Left ventricle myocardium inferior (tissue), 1 donor: ENCODE measurements at places on chromosomes 3 and 15. TPM values are rescaled to one million over a fixed set of nuclear protein-coding genes. Genes with fewer than 3 reads are reported as not detected.

DNA sequence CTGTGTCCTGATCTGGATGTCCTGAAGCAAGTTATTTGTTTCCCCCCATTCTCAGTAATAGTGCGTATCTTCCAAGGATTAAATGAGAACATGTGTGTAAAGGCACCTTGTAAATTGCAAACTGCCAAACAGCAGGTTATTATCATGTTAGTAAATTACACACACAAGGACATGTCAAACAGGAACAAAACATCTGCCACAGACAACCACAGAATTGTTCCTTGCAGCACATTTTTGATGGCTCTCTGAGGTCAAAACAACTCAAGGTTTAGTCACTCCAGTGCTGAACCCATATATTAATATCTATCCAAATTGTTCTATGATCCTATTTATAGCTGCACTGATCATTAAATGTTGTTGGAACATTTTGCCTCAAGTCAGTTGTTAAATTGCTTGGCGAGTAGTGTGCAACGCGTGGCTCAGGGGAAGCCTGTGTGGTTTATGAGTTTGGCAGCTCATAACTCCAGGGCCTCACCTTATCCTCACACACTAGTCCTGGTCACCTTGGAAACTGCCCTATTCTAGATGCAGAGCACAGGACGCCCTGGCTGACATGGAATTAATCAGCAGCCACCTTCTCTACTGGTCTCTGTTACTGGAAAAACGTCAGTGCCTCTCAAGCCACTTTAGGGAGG is 46.3 kb upstream of the CDV3 start:
- H3K4me1 ChIP-seq = no peaks in the 10 kb centered on the region
- H3K36me3 ChIP-seq = no peaks in the 10 kb centered on the region
- H3K4me3 ChIP-seq = no peak overlapping the region
- H3K27me3 ChIP-seq = no peaks in the 10 kb centered on the region
- no peak overlapping the region for H3K27ac ChIP-seq
- no peak for DNase-seq

DNA sequence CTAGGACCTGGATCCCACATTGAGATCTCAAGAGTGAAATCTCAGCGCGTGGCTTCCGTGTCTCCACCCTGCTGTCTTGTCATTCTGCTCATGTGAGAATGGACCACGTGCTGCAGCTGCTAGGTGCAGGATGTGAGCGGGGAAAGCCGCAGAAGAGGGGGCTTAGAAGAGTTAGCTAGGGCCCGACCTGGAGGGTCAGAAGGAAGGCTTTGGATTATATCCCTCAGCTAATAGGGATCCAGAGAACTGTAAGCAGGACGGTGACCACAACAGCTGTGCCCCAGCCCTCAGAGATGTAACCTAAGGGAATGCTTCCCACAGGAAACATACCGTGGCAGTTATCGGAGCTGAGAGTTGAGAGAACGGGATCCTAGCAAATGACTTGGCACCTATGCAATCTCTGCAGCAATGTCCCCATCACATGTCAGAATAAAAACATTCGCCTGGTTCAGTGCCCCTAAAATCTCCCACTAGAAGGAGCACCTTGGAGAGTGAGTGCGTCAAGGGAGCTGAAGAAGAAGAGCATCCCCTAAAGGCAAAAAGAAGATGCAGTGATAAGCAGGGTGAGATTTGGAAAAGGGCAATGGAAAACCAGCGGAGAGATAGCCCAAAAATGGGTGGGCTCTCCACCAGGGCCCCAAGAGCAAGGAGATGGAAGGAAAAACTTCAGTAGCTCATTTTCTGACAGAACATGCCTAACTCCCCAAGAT is 76.9 kb upstream of the ST8SIA2 start:
- no peaks in the 10 kb centered on the region for H3K36me3 ChIP-seq
- no peak for DNase-seq
- peaks cover 5% of the 10 kb centered on the region for H3K27me3 ChIP-seq
- no peak overlapping the region for H3K27ac ChIP-seq

DNA sequence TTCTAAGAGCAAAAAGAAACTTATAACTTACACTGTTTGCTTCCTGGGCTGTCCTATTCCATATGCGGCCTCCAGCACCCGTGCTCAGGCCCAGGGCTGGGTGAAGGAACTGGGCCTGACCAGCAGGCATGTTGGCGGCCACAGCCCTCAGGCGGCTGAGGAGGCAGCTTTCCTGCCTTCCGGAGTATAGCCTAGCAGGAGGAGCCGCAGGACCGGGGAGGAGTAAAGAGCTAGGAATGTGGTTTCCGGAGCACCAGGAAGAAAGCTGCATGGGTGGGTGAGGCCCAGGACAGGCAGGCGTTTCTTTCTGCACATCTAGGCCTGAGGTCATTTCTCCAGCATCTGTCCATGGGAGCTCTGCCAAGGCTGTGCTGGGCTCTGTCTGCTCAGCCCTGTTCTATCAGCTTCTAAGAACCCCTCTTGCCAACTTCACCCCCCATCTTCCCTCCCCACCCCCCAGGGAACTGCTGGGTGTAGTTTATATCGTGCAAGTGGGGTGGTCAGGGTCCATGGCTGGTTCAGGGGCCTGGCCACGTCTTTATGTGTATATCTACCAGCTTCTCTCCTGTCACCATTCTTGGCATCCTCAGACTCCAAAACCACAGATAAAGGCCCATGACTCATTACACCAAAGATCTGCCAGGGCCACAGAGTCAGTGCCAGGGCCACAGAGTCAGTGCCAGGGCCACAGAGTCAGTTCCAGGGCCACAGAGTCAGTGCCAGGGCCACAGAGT is 7.8 kb upstream of the KIF7 start:
- peaks cover 32% of the 10 kb centered on the region for H3K4me1 ChIP-seq
- no peak overlapping the region for H3K4me3 ChIP-seq
- no peaks in the 10 kb centered on the region for H3K27me3 ChIP-seq

DNA sequence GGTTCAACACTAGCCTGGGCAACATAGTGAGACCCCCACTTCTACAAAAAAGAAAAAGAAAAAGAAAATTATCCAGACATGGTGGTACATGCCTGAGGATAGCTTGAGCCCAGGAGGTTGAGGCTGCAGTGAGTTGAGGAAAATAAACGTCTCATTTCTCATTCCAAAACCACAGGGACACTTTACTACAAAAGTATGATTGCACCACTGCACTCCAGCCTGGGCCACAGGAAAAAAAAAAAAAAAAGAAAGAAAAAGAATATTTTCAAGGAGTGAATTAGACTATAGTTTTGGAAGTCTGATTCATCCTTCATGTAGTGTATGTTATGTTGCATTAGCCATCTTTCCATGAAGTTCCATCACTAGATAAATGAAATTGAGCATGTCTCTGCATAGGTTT is 149.5 kb upstream of the THBS1 start:
- peak overlapping the region; percentile 74 for H3K27ac ChIP-seq
- no peaks in the 10 kb centered on the region for H3K36me3 ChIP-seq
- DNase-seq = no peak
- H3K27me3 ChIP-seq = no peaks in the 10 kb centered on the region
- H3K4me1 ChIP-seq = peaks cover 97% of the 10 kb centered on the region

DNA sequence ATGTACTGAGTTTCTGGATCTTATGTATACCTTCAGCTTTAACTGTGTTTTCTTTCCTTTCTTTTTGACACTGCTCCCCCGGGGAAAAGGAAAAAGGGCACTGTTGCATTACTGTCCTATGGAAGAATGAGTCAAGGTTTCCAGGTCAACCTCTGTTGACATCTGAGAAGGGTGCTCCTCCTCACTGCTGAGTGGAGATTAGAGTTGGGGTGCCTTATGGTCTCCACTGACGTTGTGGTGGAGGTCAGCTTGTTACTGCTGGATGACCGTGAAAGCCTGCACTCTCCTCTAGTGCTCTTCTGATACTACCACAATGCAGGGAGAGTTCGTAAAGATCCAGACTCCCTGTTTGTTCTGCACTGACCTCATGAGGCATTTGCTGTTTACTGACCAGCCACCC is 252.1 kb upstream of the GRM7 start:
- no peak overlapping the region for H3K4me3 ChIP-seq
- no peaks in the 10 kb centered on the region for H3K4me1 ChIP-seq
- no peaks in the 10 kb centered on the region for H3K36me3 ChIP-seq
- H3K27ac ChIP-seq = no peak overlapping the region
- DNase-seq = no peak

DNA sequence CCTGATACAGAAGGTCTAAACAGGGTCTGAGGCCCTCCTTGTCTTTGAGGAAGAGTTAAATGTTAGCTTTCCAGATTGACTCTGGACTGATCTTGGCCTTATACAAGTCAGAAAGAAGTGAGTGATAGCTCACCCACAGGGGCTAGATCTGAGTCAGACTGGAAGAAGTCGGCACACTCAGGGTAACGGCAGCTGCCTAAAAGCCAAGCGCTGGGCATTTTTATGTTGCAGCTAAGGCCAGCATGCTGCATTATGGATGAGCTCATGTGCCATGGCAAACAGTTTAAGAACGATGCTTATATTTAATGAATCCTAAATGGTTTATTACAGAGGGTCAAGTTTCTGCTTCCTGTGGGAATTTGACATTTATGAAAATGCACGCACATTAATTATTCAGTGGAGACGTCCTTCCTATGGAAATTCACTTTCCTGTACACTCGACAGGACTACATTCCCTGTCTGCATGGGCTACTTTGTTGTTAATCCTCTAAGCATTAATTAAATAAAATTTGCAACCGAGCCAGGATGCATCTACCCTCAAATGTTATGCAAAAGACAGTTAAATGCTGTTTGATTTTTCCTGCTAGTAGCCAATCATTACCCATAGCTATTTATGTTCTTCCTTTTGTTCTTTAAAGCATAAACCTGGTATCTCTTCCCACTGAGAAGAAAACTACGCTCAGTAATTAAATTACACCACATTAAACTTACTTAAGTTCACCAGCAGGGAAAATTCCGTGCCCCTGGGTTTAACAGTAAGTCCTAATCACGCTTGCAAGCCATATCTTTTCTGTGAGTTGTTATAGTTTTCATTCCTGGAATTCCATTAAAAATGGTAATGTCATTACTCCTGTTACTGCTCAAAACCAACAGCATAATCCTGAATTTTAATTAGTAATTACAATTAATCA is 762.7 kb upstream of the CFAP20DC start:
- no peak overlapping the region for H3K27ac ChIP-seq
- H3K36me3 ChIP-seq = no peaks in the 10 kb centered on the region
- no peak overlapping the region for H3K4me3 ChIP-seq
- DNase-seq = no peak
- peaks cover 32% of the 10 kb centered on the region for H3K4me1 ChIP-seq
- H3K27me3 ChIP-seq = no peaks in the 10 kb centered on the region

GRCh38 chr3:52052831-52053306 is 3.5 kb downstream of the DUSP7 start:
- H3K4me1 ChIP-seq = peaks cover 92% of the 10 kb centered on the region
- peaks cover 57% of the 10 kb centered on the region for H3K36me3 ChIP-seq
- H3K27me3 ChIP-seq = no peaks in the 10 kb centered on the region
- peak; percentile 92 for DNase-seq
- peak overlapping the region; percentile 95 for H3K27ac ChIP-seq

GRCh38 chr15:56917652-56918045 is 795 bp upstream of the TCF12 start:
- no peak for DNase-seq
- peak overlapping the region; percentile 91 for H3K4me3 ChIP-seq
- peak overlapping the region; percentile 97 for H3K27ac ChIP-seq
- H3K27me3 ChIP-seq = no peaks in the 10 kb centered on the region
- peaks cover 7% of the 10 kb centered on the region for H3K36me3 ChIP-seq

DNA sequence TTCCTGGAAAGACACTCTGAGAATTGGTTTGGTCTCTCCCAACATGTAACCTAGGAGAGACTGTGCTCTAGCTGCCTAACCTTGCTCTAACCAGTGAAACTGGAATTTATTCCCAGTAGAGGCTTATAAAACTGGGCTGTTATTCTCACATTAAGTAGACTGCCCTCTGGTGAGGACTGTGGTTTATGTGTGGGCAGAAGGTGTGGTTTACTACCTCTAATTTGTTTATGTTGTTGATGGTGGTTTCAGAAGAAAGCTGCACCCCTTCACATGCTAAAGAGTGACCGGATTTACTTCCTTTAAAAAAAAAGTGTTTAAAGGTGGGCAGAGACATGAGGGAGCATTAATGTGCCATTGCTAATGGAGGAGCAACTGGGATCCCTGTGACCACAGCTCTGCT is 273.2 kb downstream of the MECOM start:
- H3K27ac ChIP-seq = peak overlapping the region; percentile 87
- H3K36me3 ChIP-seq = no peaks in the 10 kb centered on the region
- no peak overlapping the region for H3K4me3 ChIP-seq

DNA sequence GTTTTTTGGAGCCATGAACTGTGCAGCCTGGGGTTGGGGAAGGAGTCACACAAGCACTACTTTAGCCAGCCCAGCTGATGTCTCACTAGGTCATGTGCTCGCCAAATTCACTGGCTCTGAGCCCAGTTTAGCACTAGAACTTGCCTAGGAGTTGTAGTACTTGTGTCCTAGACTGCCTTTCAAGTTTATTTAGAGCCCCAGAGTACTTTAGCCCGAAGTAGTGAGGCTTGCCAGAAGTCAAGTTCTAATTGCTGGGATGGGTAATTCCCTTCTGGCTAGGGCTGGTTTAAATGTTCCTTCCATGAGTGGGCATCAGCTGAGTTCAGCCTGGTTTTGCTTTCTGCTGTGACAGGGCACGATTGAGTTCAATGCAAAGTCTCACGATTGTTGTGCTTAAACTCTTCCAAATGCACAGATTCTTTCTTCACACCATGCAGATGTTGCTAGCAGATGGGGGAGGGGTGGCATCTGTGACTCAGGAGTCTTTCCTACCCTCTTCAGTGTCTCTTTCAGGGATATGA is 228.2 kb upstream of the ZPLD1 start:
- peaks cover 15% of the 10 kb centered on the region for H3K4me1 ChIP-seq
- no peaks in the 10 kb centered on the region for H3K36me3 ChIP-seq
- peak; percentile 75 for DNase-seq
- H3K27ac ChIP-seq = peak overlapping the region; percentile 59
- H3K4me3 ChIP-seq = no peak overlapping the region

DNA sequence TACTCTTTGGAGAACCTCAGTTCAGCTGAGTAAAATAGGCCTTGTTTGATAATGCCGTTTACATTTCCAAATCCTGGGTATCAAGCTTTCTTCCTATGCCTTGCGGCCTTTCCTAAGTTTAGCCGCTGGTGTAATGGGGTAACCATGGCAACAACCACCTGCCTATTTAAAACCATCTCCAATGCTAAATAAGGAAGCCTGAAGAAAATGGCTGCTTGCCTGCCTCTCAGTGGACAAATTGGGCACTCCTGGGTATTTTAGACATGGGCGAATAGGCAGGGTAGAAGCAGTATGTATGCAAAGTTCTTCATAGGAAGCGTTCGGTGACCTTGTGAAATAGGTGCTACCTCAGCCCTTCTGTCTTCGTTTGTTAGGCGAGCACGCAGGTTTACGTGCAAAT is 122.7 kb downstream of the DGKG start:
- no peaks in the 10 kb centered on the region for H3K36me3 ChIP-seq
- DNase-seq = no peak
- peak overlapping the region; percentile 36 for H3K27ac ChIP-seq
- H3K4me3 ChIP-seq = no peak overlapping the region
- no peaks in the 10 kb centered on the region for H3K27me3 ChIP-seq

GRCh38 chr15:51936105-51936478 is 35.5 kb downstream of the LEO1 start:
- no peak overlapping the region for H3K27ac ChIP-seq
- H3K4me1 ChIP-seq = no peaks in the 10 kb centered on the region
- no peaks in the 10 kb centered on the region for H3K27me3 ChIP-seq
- DNase-seq = no peak
- H3K36me3 ChIP-seq = peaks cover 20% of the 10 kb centered on the region

ZBTB20 gene
- 62.0 TPM for total RNA-seq

LRRC28 gene
- total RNA-seq = 22.9 TPM

PRSS50 gene
- total RNA-seq = 0.22 TPM

ERC2 gene
- total RNA-seq = 0.99 TPM

GOLGA6L4 gene
- total RNA-seq = 1.1 TPM

FEZF2 gene
- not detected for total RNA-seq
